Mucosa of descending colon (tissue), 3 donors: ENCODE measurements at places on chromosomes 1 and 21.

DNA sequence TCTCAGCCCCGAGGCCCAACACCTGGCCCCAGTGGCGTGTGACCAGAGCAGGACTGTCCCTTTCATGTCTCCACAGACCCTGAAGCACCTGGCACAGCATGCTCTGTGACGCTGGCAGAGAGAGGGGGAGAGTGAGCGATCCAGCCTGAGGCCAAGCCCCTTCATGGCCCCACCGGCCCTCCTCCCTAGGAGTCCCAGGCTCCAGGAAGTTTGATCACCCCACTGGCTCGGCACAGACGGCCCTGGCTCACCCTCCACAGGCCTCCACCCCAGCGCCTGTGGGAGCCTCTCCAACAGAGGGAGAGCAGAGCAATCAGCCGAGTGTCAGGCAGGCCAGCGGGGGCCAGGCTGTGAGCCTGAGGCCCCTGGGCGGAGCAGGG is 11.0 kb downstream of the SH3BGRL3 start:
- DNase-seq = no peak

DNA sequence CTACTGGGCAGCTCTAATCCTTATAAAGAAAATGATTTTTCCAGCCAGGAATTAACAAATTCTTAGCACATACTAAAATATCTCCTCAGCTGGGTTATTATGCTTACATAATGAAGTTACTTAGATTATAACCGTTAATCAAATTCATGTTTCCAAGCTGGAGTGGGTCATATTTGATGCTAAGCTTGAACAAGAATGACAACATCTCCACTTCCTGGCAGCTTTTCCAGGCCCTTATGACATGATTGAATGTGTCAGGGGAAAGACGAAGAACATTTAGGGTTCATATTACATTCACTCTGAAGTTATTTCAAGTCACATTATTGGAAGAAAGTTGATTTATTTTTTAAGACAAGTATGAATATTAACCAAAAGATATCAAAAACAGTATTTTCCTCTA is 333.7 kb downstream of the PCP4 start:
- DNase-seq = no peak

DNA sequence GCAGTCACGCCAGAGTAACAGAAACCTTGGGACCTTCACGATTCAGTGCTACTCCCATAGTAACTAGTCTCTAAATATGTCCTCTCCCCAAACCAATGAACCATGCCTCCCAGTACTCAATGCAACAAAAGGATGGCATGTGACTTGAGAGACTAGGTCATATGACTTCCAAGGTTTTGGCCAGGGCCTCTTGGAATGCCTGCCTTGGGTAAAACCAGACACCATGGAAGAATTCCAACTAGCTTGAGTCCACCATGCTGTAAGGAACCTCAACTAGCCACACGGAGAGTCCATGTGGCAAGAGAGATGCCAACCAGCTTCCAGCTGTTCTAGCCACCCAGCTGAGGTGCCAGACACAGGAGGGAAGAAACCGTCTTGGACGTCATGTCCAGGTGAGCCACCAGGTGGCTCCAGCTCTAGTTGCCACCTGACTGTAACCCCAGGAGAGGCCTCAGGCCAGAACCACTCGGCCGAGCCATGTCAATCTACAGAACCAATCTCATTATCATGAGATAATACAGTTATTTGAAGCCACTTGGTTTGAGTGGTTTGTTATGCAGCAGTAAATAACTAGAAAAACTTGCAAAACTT is 115.0 kb downstream of the SYF2 start:
- DNase-seq = peak; percentile 77

DNA sequence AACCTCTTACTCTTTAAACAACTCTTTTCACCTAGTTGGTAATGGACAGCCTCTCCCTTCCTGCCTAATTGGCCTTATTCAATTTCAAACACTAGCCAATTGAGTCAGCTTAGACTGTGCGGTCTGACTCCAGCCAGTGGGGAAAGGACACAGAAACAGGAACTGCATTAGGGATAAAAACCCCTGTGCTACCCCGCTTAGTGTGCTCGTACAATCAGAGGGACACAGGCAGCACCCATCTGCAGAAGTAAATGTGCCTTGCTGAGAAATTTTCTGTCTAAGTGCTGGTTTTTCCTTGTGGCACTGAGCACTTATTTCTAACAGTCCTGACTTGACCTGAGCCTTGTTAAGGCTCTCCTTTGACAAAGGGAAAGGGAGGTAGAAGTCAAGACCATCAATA is 6.0 kb upstream of the CD2 start:
- no peak for DNase-seq

DNA sequence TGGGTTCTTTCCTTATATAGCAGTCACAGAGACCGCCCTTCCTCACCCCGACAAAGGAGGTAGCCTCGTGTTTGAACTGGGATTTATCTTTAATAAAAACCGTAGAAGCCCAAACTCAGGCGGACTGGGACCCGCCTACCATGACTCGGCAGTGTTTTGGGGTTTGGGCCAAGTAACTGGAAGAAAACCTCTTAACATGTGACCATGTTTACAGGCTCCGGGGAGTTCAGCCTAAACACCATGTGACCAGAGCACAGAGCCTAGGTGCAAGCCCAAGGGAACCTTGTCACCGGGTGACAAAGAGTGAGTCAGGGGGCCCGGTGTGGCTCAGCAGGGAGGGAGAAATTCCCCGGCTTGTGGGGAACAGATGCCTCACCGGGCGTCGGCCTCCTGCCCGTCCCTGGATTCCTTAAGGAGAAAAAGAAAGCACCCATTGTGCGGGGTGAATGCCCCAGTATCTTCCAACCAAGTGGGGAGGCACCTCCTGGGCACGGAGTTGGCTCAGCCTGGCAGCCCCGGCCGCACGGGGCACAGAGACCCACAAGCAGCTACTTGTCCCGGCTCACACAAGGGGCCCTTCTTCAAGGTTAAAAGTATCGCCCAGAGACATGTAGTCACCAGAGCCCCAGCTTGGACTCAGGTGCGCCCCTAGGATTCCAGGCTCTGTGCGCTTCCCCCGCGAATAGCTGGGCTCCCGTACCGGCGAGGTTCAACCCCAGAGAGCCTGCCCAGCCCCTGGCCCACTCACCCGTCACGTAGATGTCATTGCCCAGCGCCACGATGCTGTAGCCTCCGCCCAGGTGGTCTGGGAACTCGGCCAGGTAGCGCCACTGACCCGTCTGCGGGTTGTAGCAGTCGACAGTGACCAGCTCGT is 1.4 kb downstream of the KLHL21 start:
- peak; percentile 68 for DNase-seq

DNA sequence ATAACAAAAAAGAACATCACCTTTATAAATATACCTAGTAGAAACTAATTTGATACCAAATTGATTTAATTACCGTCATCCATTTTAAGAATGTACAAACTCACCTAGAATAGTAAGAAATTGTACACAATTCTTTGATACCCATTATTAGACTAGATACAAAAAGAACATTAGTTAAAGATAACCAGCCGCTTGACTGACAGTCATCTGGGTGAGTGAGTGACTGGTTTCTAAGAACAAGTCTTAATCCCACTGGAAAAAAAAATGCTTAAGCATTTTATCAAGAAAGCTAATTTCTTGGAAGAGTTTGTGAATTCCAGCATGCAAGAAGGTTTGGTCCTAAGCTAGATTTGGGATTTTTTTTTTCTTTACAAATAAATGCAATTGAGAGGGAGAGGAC is 10.9 kb downstream of the LRRC8B start:
- DNase-seq = no peak

- DNase-seq = no peak
Observed at GRCh38 chr1:233252441-233252840, 43.1 kb downstream of the PCNX2 start.

GRCh38 chr1:248816042-248816851 is 9.5 kb downstream of the SH3BP5L start:
- no peak for DNase-seq

GRCh38 chr1:58891347-58891746 is 107.5 kb upstream of the JUN start:
- no peak for DNase-seq

GRCh38 chr1:175331891-175332290 is 139.3 kb upstream of the KIAA0040 start:
- DNase-seq = no peak

- no peak for DNase-seq
Observed at GRCh38 chr21:41674402-41674801, 92.5 kb downstream of the RIPK4 start.

DNA sequence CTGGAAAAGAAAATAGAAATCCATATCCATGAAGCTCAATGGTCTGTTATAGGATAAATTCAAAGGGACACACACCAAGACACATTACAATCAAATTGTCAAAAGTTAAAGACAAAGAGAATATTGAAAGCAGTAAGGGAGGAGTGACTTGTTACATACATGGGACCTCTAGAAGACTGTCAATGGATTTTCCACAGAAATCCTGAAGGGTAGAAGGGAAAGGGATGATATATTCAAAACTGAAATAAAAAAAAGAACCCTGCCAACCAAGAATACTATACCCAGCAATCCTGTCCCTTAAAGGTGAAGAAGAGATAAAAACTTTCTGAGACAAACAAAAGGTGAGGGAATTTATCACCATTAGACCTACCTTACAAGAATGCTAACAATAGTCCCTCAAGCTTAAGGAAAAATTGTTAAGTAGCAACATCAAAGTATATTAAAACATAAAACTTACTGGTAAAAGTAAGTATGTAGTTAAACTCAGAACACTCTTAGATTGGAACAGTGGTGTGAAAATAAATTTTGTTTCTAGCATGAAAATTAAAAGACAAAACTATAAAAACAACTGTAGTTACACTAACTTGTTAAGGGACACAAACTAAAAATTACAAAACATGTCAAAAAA is 103.2 kb upstream of the APP start:
- no peak for DNase-seq

- DNase-seq = no peak
Observed at GRCh38 chr1:28815533-28816185, 3.7 kb downstream of the OPRD1 start.

DNA sequence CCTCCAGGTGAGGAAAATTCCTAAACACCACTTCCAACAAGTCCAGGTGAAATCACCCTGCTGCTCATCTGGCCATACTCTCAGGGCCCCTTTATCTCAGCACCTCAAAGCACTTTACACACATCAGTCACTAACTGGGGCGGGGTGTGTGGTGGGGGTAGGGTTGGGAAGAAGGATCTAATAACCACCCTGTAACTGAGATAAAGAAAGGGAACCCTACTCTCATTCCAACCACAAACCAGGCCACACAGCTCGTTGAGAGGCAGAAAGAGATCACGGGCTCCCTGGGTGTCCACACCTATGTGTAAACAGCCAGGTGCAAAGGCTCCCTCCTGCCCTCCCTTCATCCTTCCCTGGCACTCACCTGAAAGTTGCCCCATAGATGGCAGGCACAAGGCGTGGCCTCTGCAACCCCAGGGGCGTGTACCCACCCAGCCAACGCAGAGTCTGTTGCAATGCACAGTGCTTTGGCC is 20.4 kb downstream of the GPR161 start:
- peak; percentile 69 for DNase-seq

DNA sequence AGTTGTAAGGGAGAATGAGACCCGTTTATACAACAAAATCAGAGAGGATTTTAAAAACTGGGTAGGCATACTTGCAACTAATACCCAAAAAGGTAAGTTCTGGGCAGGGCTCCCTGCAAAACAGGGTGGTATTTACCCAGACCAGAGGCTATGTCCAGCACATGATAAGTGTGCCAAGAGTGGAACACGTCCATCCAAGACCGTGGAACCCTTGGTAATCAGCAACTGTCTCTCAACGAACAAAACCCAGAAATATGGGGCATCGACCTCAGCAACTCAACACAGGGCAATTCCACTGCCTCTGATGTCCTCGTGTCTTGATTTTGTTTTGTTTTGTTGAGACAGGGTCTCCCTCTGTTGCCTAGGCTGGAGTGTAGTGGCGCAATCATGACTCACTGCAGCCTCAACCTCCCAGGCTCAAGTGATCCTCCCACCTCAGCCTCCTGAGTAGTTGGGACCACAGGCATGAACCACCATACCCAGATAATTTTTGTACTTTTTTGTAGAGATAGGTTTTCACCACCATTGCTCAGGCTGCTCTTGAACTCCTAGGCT is 26.7 kb upstream of the MX1 start:
- DNase-seq = no peak

DNA sequence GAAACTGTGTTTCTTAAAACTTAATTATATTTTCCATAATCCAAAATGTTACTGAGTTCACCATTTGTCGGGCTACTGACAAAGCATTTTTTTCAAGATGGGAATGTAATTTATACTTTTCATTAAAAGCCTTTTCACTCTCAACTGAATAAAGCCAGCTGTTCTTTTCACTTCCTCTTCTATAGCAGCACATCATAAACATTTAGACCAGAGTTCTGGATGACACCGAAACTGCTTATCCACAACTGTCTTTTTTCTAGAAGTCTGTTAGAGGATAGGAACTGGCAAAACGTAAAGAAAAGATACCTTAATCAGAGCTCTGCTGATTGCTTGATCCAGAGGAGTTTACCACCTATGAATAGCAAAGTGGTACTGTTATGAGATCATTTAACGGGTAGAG is 594.7 kb downstream of the ADGRL2 start:
- DNase-seq = no peak

DNA sequence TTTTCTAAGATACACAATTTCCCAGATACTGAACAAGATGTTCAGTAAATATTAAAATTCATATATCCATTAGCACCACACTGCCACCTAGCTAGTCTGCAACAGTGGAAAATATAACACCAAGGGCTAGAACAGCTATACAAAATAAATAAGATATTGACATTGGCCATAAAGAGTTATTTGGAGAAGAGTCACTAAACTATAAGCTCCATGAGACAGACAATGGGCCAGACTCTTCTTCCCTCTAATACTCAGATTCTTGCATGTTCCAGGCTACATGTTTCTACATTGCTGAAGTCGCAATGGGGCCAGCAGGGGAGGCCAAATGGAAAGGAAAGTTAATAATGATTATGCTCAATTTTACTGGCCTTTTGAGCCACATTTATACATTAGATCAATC is 21.5 kb downstream of the SPATA6 start:
- peak; percentile 14 for DNase-seq

DNA sequence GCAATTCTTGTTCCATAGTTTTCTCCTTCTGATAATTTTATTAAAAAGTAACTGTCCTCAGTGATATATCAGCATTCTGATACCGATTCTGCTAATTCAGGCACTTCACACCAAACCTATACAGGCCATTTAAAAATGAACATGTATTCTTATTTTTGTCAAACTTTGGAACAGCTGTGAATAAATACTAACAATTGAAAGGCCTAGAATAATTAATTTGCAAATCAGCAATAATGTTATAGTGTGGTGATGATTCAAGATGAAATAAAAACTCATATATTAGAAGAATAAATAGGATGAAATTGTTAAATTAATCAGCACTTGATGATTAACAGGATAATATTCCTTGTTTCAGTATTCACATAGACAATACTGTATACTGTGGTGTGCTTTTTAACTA is 9.9 kb downstream of the CDKN2C start:
- DNase-seq = no peak

GRCh38 chr1:219416598-219417238 is 196.2 kb downstream of the ZC3H11B start:
- peak; percentile 83 for DNase-seq
